ENCODE measurements at places on chromosomes 6 and 20.

GRCh38 chr6:142407685-142408273, 106.0 kb downstream of the ADGRG6 start:
- DNase-seq, result no peak

DNA sequence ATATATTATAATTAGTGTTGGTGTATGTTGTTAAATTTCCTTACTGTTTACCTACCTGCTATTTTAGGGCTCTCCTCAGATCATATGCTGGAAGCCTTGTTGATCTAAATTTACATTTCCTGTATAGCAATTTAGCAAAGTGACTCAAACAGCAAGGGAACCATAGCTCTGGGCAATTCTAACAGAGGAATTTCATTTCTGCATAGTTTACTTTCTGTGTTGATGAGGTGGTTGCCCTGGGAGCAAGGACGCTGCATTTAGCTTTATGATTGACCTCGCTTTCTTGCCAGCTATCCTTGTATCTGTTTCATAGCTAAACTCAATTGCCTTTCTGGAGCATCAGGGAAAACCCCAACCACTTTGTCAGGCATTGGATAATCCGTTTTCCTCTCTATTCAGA, 810.8 kb downstream of the GRIK2 start:
- no peak for DNase-seq

DNA sequence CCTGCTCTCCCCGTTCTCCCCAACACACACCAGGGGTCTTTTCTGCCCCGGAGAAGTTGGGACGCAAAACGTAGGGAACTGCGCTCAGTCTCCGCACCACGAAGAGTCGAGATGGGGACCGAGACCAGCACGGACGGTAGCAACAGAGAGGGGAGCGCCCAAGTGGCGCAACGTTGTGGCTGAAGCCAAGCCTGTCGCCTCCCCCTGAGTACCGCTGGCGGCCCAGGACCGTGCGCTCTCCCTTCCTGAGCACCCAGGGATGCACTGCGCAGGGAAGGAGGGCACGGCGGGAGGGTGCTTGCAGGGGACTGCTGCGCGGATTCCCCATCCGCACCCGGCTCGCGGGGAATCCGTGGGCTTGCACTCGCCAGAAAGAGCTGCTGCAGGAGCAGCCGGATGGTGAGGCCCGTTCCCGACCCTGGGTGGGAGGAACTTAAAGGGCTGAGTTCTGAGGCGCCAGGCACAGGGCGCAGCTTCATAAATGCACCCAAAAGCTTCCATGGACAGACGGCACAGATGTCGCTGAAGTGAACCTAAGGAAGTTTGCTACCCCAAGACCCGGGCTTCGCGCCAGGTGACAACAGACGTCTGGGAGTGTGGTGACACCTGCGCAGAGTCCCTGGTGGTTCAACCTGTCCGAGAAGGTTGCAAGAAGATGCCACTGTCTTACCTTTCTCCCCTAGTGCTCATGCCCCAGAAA, 178.7 kb downstream of the TBXT start:
- DNase-seq, result no peak

GRCh38 chr6:110950440-110950839, 8.1 kb upstream of the GTF3C6 start:
- DNase-seq, result no peak

DNA sequence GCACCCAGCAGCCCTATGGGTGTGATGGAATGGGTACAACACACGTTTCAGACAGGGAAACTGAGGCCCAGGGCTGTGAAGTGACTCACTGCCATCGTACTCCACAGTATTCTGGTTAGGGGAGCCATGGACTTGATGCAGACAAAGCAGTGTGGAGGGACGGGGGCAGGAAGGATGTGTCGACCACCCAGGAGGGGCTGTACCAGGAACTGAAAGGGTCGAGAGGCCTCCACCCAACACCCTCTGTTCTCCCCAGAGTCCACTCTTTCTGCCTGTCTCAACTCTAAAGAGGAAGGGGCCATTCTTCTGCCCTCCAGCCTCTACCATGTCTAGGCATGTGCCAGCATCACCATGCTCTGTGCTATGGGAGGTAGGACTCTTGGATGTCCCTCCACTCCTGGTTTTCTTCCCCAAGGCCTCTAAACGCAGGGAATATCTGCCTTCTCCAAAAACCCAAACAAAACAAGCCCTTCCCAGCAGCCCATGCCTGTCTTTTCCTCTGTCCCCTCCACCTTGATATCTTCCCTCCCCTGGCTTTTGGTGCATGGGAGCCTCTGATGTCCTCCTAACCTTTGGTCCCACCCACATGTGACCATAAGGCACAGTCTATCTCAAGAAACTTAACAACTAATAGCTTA, 7.4 kb downstream of the SLC22A1 start:
- DNase-seq, result no peak

Measured in NCI-H2227 treated with DMSO at 0.1 percent for 48 hours (cell line).